ENCODE measurements at places on chromosomes 7 and 10.

GRCh38 chr10:97376413-97376812, 24.7 kb downstream of the RRP12 start:
- no peak for DNase-seq

GRCh38 chr7:4307316-4308204, 374.5 kb upstream of the FOXK1 start:
- no peak for DNase-seq

DNA sequence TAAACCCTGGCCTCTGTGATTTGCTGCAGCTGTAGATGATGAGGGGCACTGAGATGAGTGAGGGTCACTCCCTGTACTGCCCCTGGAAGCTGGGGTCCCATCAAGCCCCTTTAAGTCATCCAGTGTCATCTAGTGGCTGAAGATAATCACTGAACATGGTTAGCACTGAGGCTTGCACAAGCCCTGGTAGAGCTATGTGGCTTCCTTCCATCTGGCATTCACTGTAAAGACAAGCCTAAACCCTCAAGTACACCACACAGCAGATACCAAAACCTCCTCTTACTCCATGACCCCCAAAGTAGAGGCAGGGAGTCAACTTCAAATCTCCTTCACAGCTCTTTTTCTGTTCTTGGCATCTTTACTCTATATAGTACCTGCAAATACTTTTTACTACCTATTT, 72.7 kb upstream of the MRLN start:
- DNase-seq: no peak

DNA sequence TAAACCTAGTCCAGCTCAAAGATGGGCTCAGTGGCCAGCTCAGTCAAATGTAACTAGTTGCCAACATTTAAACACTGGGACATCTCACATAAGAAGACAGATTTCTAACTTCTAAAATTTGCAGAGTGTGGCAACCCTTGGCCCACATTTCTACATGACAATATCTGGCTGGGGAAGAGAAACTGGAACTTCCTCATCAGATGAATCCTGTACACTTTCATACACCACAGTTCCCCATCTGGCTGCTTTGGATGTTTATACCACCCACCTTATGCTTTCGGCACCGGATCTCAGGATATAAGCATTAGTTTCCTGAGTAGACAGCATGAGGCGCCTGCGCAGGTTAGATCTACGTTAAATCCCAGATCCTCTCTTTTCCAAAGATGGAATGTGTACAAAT, 199.3 kb downstream of the PRKG1 start:
- DNase-seq: no peak

DNA sequence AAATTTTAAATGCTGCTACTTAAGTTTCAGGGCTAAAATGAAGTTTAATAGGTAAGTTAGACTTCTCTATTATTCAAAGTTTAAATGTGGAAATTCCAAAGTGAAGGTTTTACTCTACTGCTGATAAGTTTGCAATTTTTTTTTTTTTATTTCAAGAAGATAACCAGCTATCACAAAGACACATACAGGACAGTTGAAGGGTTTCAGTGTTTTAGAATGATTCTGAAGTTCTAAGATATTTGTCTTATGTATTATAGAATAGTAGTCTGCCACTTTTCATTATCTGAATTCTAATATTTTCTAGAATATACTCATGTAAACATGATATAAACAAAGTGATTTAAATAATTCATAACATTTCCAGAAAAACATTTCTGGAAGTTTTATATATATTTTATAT, 7.0 kb upstream of the CD36 start:
- no peak for DNase-seq

DNA sequence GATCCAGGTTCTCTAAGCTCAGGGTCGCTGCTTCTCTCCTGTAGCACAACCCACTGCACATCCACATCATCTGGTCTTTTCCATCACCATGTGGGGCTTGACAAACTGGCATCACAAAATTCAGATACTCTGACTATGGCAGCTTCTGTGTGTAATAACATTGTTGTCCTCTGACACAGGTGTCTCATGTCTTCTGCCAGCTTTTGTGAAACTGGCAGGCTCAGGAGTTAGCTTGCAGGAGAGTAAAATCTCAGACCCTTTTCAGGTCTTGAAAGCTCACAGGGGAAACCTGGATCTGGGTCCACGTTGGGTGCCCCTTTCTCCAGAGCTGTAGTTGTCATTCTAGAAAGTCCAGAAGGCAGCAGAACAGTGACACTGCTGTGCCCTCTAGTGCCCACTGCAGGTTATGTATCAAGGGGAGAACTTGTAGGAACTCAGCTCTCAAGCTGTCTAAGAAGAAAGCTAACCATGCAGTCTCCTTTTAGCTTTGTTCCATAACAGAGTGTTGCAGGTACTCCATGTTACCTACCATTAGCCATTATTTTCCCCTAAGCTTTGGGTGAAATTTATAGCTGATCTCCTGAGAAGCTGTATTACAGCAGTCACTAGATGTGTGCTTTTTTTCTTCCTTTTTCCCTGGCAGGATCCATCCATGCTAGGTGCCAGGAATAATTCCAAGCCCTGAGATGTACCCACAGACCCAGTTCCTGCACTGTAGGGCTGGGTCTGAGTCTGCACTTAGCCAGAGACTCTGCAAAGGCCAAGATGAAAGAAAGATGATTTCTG, 102.7 kb downstream of the ZNF248 start:
- DNase-seq: no peak

Data from neural crest cell (in vitro differentiated cells).